ENCODE measurements at places on chromosomes 7 and 10.
A peak's percentile ranks its signal among the peaks of the same experiment; 100 is the strongest.

DNA sequence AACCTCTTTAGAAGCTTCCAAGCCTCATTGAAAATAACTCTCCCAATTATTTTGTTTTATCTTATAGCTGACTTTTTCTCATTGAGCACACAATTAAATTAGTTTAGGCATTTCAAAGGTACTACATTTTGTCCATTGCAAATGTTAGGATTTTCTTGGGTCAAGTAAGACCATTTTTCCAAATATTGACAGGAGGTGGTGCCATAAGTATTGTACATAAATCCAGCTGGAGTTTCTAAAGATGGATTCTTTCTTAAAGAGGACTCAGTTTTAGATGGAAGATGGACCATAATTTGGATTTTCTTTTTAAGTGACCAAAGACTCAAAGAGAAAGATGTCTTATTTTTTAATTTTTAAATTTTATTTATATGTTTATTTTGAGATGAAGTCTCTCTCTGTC is 12.3 kb upstream of the OPN4 start:
- no peak for DNase-seq

DNA sequence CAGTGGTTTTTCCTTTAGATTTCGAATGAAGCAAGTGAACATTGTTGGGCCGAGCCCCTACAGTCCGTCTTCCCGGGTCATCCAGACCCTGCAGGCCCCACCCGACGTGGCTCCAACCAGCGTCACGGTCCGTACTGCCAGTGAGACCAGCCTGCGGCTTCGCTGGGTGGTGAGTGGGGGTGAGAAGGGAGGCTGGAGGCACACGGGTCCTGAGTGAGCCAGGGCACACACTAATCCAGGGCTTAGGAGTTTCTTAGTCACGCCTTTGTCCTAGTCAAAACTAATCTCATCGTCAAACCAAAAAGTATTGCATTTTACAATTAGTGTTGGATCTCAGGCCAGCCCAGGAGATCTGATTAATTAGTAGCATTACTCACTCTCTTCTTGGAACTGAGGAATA is 568.8 kb upstream of the FOXK1 start:
- no peak for DNase-seq

GRCh38 chr10:79181698-79182521 is 113.1 kb downstream of the ZMIZ1 start:
- peak; percentile 54 for DNase-seq

- DNase-seq = no peak
These were observed 269.4 kb downstream of the TCF7L2 start for GRCh38 chr10:113219446-113219845.
